ENCODE measurements at places on chromosomes 16 and 17. TPM values are rescaled to one million over a fixed set of nuclear protein-coding genes. Genes with fewer than 3 reads are reported as not detected.

DNA sequence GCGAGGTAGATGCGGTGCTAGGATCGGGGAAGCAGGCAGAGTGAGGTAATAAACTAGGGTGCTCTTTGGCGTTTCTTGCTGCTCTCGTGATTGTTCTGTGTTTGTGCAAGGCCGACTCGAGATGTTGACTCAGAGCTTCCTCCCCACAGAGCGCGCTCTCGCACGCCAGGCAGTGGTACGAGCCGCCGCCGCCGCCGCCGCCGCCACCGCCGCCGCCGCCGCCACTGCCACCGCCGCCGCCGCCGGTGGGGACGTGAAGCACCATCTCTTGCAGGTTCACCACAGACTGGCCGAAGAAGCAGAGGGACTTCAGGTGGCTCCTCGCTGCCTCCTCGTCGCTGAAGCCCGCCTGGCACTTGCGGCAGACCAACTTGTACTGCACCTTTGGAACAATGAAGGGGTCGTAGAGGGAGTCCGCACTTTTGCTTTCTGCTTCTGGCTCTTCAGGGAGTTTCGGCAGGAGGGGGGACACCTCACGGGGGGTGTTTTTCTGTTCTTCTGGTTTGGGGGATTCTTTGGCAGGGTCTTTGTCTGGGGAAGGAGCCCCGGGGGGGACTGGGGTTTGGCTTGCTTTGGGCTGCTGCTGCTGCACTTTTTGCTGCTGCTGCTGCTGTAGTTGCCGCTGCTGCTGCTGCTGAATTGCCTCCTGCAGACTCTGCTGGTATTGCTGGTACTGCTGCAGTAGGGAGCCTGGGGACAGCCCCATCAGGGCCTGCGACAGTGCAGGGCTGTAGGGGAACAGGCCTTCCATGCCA is 260.2 kb downstream of the ZFHX3 start:
- peak; percentile 91 for DNase-seq

DNA sequence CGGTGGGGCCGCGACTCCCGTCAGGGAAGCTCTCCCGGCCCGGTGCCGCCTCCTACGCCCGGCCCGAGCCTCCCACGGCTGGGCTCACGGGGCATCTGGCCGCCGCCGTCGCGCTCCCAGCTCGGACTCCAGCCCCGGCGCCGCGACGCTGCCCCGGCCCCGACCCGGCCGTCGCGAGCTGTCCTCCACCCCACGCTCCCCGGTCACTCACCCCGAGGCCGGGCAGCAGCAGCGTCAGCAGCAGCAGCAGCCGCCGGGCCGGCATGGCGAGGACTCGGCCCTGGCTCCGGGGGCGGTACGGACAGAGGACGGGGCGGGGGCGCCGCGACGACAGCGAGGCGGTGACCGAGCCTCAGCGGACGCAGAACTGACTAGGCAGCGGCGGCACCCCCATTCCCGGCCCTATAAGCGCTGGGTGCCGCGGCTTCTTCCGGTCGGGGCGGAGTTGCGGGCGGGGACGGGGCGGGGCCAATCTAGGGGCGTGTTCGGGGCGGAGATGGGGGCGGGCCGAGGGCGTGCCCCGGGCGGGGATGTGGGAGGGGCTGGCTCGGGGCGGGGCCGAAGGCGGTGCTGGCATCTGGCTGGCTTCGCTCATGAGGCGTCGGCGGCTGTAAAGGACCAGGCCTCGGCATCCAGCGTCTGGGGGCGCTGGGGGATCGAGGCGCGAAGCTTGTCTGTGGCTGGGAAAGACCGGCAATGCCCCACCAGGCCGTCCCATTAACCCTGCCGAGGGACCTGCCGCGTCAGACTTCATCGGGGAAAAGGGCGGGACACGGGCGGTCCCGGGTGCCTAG is at the start of gene ERN1:
ERN1 (minus strand) TSS at position 380 of the 794 bp plus-strand sequence; CDS start at position 265, 115 bp downstream.
- DNase-seq = peak; percentile 95

DNA sequence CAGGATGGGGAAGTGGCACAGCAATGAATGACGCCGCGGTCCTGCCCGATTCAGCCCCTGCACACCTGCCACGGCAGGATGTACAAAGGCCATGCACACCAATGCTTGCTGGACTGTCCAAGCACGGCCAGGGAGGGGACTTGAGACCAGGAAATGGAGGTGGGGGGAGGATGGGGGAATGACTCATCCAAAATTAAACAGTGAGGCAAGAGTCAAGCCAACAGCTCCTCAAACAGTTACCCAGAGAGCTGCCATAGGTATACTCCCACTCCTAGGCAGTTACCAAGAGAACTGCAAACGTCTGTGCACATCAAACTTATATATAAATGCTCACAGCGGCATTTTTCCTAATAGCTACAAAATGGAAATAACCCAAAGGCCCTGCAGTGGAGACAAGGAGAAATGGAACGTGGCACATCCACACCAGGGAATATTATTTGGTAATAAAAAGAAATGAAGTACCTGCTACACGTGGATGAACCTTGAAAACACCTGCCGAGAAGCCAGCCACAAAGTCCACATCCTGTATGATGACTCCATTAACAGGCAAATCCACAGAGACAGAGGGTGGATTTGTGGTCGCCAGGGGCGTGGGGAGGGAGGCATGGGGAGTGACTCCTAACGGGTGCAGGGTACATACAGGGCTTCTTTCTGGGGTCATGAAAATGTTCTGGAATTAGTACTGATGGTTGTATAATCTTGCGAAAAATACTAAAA is 54.1 kb downstream of the VAC14 start:
- peak; percentile 90 for DNase-seq

GRCh38 chr16:73054813-73055482 is 7.0 kb upstream of the ZFHX3 start:
- DNase-seq = no peak

Gene SHBG
- not detected for total RNA-seq

Gene KRTAP4-5
- not detected for total RNA-seq

Gene KRTAP17-1
- not detected for total RNA-seq
